NCI-H748 treated with DMSO at 0.1 percent for 48 hours (cell line): ENCODE measurements at places on chromosomes 2 and 18.

DNA sequence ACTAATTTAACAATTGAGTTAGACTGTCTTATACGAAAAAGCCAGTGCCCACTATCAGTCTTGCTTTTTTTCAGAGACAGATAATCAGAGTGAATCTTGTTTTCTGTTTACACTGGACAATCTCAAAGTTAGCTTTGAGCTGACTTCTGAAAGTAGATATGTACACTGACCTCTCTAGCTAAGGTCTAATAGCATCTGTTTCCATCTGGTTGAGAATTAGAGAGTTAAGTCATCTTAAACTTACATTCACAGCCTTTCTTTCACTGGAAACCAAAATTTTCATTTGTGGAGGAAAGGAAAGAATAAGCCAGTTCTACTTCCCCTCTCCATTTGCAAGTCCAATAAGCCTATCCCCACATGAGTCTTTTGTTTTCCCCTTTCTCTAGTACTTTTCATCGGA lies 89.3 kb downstream of the VRK2 start:
- DNase-seq: no peak

DNA sequence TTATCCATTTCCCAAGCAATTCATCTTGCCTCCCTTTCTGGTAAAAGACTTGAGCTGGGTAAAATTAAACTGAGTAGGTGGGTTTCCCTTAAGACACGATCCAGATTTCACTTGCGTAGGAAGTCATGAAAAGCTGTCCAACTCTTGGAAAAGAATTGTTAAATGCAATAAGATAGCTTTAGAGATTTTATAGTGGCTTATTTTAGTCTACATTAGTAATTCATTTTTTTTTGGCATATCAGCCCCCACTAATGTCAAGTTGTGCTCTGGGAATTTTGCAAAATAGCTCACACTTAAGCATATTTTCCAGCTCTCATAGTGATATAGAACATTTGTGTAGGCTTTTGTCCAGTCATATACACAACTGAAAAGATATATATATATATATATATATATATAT lies 344.7 kb upstream of the FIGN start:
- no peak for DNase-seq

- DNase-seq: no peak
Measured at GRCh38 chr2:25072606-25073005, 30.7 kb downstream of the EFR3B start.

DNA sequence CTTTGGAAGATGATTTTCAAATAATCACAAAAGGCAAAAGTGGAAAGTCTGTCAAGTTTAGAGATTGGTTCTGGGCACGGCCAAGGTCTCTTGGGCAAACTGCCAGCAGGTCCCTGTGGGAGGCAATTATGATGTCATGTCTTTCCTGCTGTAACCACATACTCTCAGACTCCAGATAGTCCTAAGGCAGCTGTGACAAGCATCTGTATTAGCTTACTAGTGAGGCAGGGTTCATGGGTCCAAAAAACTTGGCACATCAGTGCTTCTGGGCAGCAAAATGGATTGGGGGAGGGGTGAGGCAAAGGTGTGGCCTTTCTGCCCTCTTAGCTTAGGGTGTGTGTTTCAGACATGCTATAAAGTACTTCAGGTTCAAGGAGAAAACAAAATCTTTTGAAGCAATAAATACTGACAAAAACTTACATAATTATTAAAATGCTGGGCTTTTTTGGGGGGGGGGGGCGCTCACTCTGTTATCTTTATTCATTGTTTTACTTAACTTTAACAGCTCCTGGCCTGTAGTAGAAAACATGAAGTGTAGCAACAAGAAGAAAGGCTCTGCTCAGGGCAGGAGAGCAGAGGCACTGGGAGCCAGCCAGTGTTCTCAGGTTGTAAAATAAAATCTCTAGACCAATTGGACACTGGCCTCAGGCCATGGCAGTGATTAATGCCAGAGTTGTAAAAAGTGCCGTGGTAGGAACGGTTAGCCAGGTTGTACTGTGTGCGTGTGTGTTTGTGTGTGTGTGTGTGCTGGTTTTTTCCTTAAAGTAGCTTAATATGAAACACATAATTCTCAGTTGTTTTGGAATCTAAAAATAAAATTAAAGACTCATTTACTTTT lies 14.3 kb upstream of the TANC1 start:
- peak; percentile 74 for DNase-seq

DNA sequence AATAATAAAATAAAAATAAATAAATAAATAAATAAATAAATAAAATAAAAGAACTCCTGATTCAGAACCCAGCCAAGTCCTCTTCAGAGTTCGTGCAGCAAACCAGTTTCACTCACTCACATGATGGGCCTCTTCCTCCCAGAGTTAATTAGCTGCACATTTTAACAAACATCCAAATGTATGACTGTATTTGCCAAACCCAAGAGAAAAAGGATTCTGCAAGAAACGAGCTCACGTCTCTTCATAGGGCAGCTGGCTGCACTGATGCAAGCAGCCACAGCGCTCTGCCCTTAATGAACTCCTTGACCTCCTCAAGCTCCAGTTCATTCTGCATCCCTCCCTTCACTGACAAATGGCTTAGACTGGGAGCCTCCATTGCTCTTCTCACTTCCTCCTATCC lies 55.1 kb downstream of the MREG start:
- no peak for DNase-seq

GRCh38 chr2:216056739-216057138 lies 24.9 kb downstream of the PECR start:
- DNase-seq: no peak

DNA sequence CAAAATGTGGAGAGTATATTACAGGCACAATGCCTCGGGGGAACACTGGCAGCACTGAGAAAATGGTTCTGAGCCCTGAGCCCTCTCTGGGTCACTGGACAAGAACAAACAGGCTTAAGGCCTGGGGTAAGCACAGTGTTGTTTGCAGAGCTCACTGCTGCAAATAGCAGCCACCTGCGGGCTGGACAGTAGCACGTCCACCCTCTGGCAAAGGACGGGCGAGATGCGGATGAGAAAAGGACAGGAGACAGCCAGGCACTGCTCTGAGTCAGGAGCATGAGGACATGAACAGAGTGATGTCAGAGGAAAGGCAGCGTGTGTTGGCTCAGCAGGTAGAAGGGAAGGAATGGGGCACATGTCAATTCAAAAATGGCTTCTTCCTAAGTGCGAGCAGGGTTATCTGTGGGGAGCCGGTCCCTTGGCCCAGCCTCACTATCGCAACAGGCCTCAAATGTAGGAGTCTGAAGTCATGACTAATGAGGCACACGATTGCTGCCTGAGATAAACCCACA lies 25.9 kb upstream of the NEB start:
- DNase-seq: no peak

DNA sequence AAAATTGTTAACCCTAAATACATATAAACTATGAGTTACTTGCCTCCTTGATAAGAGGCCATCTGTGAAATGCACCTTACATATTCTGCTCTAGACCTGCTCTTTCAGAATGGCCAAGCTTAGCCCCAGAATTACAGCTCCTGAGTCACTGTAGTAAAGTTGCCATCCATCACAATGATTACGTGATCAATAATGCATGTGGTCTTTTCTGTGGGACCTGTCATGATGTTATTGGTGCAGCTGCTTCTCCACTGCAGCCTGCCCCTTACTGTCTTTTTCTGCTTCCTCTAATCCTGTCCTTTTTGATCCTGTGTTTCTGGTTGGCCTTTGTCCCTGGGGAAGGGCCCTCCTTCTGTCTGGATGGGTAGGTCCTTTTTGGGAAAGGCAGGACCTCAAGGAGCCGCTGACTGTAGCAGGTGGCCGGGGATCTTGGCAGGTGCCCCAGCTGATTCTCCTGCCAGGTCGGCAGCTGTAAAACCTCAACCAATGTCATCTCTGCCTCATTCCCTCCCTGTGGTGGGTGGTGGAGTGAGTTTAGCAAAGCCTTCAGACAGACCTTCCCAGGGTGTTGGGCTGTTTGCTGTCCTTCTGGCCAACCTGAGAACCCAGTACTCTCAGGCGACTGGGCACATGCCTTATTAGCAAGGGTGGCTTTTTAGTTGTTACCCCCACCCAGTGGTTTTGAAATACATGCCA lies 126.2 kb upstream of the EML6 start:
- DNase-seq: no peak

- no peak for DNase-seq
Measured at GRCh38 chr2:105879106-105879802, 134.5 kb downstream of the NCK2 start.

GRCh38 chr2:26583381-26583911 lies 57.7 kb downstream of the CIB4 start:
- no peak for DNase-seq

- no peak for DNase-seq
Measured at GRCh38 chr2:10473121-10473756, 25.1 kb upstream of the ODC1 start.

- no peak for DNase-seq
Measured at GRCh38 chr18:37445368-37445767, 120.2 kb downstream of the CELF4 start.

- no peak for DNase-seq
Measured at GRCh38 chr2:91442246-91442905, 2750.9 kb downstream of the RPIA start.

DNA sequence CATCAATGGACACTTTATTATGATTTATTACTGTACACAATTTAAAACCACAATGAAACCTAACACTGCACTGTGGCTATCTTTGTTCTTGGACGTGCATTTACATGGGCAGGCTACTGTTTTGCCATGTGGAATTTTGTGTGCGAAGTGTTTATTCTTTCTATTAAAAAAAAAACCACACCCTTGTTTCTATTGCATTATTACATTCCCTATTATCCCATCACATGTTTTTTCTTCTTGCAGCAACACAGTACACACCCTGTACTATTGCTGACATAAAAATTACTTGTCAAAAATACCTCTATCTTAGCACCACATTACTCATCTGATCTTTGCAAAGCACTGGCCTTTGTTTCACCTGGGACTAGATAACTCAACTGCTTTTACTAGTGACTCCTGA lies 1.5 kb downstream of the RNF152 start:
- DNase-seq: peak; percentile 87

- no peak for DNase-seq
Measured at GRCh38 chr2:54585136-54585733, 129.1 kb downstream of the SPTBN1 start.

DNA sequence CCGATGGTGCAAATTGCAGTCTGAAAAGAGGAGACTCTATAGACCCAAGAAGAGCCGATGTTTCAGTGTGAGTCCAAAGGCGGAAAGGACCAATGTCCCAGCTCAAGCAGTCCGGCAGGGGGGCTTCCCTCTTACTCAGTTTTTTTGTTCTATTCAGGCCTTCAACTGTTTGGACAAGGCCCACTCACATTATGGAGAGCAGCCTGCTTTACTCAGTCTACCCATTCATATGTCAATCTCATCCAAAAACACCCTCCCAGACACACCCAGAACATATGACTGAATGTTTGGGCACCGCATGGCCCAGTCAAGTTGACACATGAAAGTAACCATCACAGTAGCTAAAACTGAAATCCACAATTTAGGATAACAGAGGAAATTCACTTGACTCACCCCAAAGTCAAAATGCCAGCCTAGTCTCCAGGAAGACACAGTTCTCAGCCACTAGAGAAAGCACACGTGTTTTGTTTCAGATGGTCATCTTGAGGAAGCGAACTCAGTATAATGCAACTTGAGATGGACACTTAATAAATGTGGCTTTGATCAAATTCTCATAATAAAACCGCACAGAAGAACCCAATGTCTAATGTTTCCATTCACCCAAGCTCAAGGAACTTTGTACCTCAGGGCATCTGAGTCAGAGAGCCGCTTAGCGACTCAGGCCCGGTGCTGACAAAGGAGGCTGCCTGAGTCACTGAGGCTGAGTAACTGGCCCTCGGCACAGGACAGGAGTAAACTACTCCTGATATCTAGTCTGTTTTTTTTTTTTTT lies 2.4 kb downstream of the FHL2 start:
- DNase-seq: no peak

DNA sequence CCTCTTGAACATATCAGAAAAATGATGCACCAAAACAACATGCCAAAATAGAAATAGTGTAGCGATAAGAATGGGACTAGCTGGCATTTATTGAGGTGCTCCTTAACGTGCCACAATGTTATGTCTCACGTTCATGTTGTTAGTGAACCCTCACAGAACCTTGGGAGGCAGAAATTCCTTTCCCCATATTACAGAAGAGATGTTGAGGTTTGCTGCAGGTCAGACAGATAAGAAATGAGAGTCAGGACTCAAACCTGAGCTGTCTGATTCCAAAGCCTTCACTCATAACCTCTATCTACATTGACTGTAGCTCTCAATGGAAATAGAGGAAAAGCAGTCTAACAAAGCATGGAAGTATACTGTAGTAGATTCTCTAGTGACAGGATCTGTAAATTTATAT lies 163.3 kb upstream of the STK17B start:
- no peak for DNase-seq

DNA sequence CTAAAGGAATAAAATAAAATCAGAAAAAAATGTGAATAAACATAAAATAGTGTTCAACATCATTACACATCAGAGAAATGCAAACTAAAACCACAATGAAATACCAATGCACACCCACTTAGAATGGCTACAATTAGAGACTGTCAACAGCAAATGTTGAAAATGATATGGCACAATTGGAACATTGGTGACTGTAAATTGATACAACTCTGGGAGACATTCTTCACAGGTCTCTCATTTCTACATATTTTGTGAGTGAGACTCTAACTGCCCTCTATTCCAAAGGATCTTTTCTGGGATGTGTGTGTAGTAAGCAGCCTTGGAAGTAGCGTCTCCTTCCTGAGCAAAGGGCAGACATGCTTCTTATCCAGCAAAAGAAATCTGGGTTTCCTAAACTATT lies 323.0 kb downstream of the FBXO15 start:
- DNase-seq: no peak

GRCh38 chr2:34261701-34262100 lies 662.6 kb upstream of the FAM98A start:
- no peak for DNase-seq

DNA sequence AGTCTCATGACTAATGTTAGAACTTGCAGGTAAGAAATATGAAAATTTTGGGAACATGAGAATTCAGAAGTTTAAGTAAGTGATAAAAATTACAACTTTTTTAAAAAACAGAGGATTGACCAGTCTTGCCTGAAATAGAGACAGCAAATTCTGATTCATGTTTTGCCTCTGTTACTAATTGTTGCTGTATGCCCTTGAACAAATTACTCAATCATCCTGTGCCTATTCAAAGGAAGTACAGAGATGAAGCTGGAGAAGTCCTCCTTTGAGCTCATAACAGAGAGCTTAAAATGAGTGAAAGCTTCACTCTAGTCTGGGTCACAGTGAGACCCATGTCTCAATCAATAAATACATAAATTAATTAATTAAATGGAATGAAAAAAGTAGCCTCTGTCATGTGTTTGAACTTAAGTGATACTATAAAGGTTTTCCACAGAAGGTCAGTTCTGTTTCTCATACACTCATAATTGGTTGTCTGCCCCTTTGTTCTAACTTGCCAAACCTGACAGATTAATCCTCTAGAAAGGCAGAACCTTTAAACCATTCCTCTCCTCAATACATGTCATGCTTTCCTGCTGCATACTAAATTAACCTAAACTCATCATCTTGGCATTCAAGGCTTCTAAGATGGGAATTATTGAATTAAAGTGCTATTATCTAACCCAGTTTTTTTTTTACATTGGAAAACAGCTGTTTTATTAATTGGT lies 374.6 kb upstream of the LRATD1 start:
- DNase-seq: no peak

GRCh38 chr2:36367486-36367885 lies 11.9 kb downstream of the CRIM1 start:
- DNase-seq: no peak

- no peak for DNase-seq
Measured at GRCh38 chr2:26519396-26520147, 41.6 kb upstream of the OTOF start.
